ENCODE measurements at places on chromosomes 6 and 20.

GRCh38 chr6:99979953-99980352 is 14.1 kb downstream of the MCHR2 start:
- no peak for DNase-seq

GRCh38 chr6:14333556-14334305 is 216.2 kb downstream of the CD83 start:
- no peak for DNase-seq

DNA sequence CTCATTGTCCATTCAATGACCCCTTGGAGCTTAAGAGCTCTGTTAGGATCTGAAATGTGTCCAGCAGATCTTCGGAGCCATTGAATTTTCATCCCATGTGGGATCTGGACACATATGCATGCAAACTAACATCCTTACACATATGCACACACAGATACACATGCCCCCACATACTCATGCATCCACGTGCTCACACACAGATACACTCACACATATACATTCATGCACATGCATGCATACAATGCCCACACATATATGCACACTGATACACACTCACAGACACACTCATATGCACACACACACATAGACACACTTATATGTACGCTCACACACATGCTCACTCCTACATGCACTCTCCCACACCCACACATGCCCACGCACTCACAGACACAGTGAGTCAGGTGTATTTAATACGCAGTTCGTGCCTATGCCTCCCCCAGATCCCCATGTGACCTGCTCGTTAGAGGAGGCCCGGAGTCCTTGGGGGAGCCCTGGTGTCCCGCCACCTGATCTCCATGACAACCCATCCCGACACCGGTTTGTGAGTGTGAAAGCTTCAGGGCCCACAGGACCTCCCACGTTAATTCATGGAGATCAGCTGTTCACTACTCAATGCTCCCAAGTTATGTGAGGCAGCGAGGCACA is 121.9 kb upstream of the SULF2 start:
- DNase-seq, result no peak

DNA sequence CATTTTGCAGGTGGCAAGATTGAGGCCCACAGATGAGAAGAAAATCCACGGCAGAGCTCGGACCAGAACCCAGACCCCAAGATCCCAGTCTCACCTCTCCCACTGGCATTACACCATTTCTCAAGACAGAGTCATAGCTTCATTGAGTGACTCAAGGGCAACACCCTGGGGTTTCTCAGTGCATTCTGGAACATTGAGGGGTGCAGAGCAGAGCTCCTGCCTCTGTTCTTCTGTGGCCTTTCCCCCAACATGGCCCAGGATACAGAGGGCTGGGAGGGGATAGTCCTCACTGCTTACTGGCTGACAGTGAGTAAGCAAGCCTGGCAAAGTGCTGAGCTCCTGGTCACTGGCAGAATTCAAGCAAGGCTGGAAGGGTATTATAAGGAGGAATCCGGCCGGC is 74.0 kb downstream of the MDGA1 start:
- DNase-seq, result no peak

DNA sequence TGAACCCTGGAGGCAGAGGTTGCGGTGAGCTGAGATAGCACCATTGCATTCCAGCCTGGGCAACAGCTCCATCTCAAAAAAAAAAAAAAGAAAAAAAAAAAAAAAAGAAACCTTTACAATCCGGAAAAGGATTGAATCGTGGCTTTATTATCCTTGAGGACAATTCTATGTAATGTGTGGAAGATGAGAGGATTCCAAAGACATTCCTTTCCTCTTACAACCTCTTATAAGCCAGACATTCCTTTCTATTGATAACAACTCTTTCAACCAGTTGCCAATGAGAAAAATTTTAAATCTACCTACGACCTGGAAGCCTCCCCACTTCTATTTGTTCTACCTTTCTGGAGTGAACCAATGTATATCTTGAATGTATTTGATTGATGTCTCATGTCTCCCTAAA is 91.2 kb upstream of the EEF1E1 start:
- DNase-seq, result no peak

DNA sequence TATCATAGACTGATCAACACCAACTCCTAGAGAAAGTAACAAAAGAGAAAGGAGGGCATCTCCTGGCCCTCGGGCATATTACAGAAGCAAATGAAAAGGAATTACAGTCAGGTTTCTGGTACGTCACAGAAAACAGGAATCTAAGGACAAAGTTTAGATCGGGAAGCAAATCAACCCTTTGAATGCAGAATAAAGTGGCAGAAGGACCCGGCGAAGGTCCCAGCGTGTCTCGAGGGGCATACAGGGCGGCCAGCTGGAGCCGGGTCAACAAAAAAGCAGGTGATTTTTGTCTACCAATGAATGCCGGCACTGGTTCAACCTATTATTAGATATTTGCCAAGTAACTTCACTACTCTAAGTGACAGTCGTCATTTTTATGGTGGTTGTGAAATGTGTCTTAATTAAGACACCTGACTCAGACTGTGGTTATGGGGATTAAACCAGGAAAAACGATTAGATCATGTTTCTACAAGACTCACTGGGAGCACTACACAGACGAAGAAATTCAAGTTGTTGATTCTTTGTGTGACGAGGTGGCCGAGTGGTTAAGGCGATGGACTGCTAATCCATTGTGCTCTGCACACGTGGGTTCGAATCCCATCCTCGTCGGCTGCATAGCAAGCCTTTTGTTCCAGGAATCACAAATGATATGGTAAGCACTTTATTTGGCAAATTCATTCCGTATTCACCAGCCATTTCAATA is 12.4 kb upstream of the ZSCAN9 start:
- DNase-seq, result peak; percentile 64

DNA sequence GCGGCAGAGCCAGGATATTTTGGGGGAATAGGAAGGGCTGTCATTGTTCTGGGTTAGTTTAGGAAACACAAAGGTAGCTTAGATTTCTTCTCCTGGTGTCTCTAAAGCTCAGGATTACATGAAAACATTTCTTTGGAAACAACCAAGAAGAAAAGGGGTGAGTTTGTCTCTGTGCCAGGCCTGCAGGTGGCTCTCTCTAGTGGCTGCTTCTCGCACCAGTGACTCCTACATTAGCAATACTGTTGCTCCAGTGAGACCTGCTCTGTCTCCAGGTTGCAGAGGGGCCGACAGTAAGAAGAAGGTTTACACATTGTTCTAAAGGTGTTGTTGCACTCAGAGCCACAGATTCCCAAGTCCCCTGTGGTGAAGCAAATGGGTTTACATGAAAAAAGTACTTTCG is 104.6 kb upstream of the GLP1R start:
- DNase-seq, result no peak

GRCh38 chr6:138007014-138007472 is 100.2 kb downstream of the PERP start:
- DNase-seq, result no peak
